ENCODE measurements at places on chromosomes 4 and X.

DNA sequence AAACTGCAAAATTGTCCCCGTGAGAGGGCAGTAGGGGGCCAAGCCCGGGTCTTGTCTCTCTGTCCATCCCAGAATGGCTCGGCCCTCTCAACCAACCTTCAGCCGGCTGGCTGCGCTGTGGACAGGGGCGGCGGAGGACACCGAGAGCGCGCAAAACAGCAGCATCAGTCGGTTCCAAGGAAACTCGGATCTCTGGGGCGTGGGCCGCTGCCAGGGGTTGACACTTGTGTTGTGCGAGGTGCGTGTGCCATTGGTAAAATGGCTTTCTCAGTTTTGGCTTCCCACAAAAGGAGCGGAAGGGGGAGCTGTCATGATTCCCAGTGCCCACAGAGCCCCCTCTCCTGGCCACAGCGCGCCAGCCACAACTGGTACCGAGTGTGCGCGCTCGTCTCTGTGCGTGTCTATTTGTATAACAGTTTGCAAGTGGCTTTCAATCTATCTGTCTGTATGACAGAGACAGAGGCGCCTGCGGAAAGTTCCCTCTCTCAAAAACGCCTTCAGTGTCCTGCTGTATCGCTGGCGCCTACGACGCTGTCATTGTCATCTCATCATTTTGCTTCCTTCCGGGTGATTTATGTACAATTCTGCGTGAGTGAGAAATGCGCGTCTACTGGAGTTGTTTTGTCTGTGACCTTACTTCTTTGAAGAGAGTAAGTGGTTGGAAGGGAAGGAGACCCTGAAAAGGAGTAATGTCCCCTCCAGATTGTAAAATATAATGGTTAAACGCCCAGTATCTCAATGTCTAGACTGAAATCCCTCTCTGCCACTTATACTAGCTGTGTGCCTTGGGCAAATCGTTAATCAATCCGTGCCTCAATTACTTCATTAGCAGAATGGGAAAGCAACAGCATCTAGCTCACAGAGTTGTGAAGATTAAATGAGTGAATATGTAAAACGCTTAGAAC lies 1.8 kb downstream of the DKK2 start:
- no peak for DNase-seq

DNA sequence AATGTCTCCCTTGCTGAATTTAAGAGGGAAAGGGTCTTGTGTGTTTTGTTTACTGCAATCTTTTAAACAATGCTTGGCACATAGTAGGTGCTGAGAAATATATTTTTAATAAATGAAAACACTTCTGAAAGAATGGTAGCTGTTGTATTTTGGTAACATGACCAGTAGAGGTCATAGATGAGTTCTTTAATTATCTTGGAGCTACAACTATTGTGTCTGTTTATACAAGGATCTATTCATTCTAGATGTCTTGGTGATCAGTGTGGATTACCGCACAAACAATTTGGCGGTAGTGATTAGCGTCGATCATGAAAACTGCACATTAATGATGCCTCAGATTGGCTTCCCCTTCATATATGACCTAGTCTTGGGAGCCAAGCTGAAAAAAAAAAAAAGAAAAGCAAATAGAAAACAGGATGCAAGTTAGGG lies 21.4 kb upstream of the SCRG1 start:
- no peak for DNase-seq

- DNase-seq = no peak
Measured at GRCh38 chr4:188612659-188613058, 473.4 kb downstream of the TRIML1 start.

- DNase-seq = no peak
Measured at GRCh38 chrX:104254442-104255115, at the start of gene ESX1. Gene ESX1 (minus strand): TSS chrX:104254933. CDS start chrX:104254849, 84 bp downstream.

DNA sequence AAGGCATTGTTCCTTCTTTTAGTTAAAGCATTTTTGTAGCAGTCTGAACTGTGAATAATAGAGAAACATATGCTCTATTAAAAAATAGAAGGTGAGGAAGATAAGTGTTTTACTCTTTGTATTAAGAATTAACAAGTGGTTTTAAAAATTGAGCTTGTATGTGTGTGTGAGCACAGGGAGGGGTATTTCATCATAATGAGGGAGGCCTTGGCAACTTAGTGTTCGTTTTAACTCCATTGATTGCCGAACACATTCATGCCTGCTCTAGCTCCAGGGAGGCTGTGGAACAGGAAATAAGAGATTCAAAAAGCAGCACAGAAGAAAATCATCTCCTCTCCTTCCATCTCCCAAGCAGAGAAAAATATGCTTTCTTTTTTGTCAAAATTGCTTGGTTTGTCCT lies 14.8 kb downstream of the SHROOM3 start:
- no peak for DNase-seq

GRCh38 chr4:168797194-168797593 lies 212.9 kb downstream of the CBR4 start:
- DNase-seq = no peak

DNA sequence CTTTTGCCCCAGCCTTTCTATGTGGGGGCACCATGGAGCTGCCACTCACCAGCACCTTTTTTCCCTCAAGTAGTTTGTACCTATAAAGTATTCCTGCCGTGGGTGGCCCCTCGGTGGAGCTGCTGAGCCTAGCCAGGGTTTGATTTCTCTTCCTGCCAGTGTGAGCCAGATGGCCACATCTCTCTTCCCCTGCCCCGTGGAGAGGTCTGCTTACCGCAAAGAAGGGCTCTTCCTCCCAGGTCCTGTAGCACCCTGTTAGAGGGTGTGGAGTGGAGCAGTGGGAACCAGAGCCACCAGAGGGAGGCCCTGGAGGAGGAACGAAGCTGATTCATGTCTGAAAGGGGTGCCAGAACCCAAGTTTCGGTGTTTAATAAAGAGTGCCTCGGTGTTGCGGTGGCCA lies 95.4 kb downstream of the PTTG2 start:
- DNase-seq = no peak

GRCh38 chrX:132491191-132491590 lies 2.4 kb upstream of the MBNL3 start:
- no peak for DNase-seq

GRCh38 chr4:13647031-13647430 lies 19.5 kb upstream of the BOD1L1 start:
- no peak for DNase-seq

- DNase-seq = no peak
Measured at GRCh38 chr4:84878090-84878489, 88.4 kb downstream of the WDFY3 start.

Measured in T1000 (cell line).